ENCODE measurements at places on chromosomes 2 and 18. TPM values are rescaled to one million over a fixed set of nuclear protein-coding genes. Genes with fewer than 3 reads are reported as not detected.

REG1A gene
- not detected for total RNA-seq

PROC gene
- not detected for total RNA-seq

WNT10A gene
- not detected for total RNA-seq

TGIF1 gene
- 62.9 TPM for total RNA-seq

GAL3ST2 gene
- total RNA-seq = not detected

NEMP2 gene
- 4.5 TPM for total RNA-seq

Measured in aortic smooth muscle cell (primary cell).